ENCODE measurements at places on chromosomes 4 and X.

- no peak for DNase-seq
Measured at GRCh38 chrX:15566244-15566643, 34.5 kb downstream of the ACE2 start.

GRCh38 chr4:21327976-21328700 is 620.4 kb downstream of the KCNIP4 start:
- DNase-seq: no peak

DNA sequence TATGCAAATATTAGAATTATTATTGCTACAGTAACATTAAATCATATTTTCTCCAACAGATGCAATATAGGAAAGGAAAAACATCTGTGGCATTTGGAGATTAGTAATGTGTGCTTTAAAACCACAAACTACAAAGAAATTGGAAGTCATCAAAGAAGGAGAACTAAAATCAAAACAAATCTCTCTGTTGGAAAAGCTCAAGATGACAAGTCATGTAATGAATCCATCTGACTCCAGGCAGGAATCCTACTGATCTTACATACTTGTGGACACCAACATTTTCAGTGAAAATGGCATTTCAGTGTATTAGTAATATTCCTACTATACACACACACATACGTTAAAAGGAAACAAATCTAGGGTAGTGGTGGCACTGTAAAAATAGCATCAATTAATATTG is 98.2 kb downstream of the SLC39A8 start:
- DNase-seq: no peak

GRCh38 chrX:22078117-22078516 is 46.0 kb downstream of the PHEX start:
- no peak for DNase-seq

GRCh38 chr4:141132709-141133145 is 542 bp downstream of the RNF150 start:
- DNase-seq: no peak

- peak; percentile 52 for DNase-seq
Measured at GRCh38 chr4:159142241-159142640, 39.4 kb downstream of the RAPGEF2 start.

DNA sequence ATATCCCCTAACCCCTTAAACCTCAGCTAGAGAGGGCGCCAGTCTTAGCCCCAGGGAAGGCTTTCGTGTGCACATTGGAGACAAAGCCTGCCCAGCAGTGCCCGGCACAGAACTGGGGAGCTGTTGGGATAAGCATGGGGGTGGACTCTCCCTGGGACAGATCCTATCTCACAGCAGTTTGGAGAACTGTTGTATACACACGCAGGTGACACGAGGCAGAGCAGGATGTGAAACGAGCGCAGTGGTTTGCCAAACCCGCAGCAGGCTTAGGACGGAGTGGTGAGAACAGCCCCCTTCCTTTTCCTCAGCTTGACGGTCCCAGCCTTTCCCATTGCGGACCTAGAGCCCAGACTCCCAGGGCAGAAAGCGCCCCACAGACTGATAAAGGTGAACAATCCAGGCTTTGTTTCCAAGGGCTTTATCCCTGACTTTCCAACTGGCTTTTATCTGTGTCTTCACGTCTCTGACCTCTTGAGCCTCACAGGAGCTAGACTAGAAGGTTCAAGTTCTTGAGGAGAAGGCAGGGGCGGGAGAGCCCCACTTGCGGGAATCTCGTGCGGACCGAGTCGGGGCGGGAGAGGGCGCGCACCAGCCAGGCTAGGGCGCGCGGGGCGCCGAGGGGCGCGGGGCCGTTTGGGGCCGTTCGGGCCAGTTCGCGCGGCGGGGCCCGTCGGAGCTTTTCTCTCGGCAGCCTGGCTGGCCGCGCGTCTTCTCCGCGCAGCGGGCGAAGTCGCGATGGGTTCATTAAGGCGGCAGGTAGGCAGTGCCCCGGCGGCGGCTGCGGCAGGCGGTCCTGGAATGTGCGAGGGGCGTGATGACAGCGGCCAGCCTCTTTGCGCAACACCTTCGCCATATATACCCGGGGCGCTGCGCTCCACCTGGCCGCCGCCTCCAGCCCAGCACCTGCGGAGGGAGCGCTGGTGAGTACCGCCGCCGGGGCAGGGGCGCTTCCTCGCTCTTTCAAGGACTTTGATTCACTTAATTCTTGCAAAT is at the start of gene SLC34A2:
TSS of gene SLC34A2 (plus strand) at position 881 of the 993 bp plus-strand sequence. CDS start 6,650 bp downstream, outside the sequence.
- peak; percentile 39 for DNase-seq

- DNase-seq: no peak
Measured at GRCh38 chr4:126697748-126698147, 935.0 kb upstream of the INTU start.

DNA sequence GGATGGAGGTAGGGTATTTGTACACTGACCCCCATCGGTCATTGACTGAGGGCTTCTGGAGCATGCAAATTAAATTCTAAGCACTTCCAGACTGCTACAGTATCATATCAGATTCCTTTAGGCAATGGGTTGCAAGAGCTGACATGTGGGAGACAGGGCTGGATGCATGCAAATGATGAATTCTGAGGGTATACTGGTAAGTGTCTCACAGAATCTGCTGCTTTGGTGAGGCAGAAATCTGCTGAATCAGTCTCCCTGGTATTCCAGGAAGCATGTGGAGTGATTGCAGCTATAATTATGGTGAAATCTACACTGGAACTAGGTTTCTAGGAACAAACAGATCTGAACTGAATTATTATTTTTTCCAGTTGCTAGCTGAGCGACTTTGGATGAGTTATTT is 684.9 kb upstream of the MAGEB2 start:
- DNase-seq: no peak

DNA sequence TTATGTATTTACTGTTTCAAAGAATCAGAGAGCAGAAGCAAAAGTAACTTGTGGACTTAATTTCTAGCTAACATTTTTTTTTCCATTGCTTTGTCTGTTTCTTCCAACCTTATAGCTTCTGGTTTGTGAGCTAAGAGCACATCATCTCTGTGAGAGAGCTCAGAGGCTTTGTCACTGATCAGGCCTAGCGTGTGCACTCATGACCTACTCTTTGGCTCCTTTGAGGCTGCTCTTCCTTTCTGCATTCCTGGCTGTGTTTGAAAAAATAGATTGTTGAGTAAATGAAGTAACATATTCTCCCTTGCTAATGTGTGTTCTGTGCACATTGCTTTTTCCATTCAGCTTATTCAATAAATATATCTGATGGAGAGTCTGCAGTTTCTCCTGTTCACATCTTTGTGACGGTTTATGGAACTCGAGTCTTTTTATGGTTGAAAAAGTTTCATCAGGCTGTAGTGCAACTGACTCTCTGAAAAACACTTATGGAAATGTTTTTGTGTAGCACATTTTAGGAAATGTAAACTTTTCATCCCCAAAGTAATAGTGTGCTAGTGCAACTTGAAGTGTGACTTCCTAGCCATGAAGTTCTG is 133.0 kb downstream of the RAPGEF2 start:
- DNase-seq: no peak

DNA sequence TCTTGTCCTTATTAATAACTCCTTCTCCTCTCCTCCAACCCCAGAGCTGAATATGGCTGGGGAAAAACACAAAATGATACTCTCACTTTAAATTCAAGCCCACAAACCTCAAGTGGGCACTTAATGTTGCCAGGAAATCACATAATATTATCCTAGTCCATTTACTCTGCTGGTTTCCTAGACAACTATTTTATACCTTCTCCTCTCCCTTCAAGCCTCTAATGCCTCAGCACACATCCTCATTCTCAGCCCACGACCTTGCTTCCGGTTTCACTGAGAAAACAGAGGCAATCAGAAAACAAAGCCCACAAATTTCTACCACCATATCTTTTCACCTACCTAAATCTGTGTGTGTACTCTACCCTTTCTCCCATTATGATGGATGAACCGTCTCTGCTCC is 12.1 kb upstream of the CLCN5 start:
- no peak for DNase-seq

DNA sequence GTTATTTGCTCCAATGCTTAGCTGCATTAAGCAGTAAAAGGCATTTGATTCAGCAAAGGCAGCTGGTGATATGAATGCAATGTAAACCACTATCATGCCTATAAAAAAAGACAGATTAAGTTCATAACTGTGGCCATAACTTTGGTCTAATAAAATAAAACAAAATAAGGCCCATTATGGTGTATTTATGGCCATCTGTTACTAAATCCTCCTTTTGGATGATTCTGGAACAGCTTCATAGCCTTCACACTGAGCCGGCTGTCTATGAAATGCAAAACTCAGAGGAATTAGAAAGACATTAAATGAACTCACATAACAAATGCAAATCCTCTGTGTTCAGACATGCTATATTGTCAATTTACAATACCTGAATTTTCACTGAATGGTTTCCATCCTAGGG is 223.7 kb upstream of the FAT4 start:
- peak; percentile 58 for DNase-seq

DNA sequence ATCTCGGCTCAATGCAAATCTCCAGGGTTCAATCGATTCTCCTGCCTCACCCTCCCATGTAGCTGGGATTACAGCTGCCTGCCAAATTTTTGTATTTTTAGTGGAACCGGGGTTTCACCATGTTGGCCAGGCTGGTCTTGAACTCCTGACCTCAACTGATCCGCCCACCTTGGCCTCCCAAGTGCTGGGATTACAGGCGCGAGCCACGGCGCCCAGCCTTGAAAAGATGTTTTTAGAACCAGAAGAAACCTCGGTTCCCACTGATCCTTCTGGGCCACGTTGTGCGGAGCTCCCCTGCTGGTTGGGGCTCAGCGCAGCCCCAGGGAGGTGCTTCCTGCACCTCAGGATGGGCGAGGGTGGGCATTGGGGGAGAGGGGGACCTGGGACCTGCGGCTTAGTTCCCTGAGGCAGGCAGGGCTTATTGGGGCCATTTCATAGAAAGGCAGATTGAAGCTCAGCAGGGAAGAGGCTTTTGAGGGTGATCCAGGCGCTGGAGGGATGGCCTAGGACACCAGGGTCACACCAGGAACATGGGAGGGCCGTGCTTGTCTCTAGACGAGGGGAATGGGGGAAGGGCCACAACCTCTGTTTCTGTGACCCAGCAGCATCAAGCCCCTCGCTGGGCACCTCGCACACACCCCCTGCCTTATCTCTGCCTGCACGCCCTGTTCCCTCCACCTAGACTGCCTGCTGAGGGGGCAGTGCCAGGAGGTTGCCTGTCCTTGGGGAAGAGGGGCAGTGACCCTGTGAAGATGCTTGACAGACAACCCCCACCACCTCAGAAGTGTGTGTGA is 6.3 kb upstream of the ADD1 start:
- DNase-seq: no peak

GRCh38 chr4:42656679-42656943 is 294 bp downstream of the ATP8A1 start:
- no peak for DNase-seq

DNA sequence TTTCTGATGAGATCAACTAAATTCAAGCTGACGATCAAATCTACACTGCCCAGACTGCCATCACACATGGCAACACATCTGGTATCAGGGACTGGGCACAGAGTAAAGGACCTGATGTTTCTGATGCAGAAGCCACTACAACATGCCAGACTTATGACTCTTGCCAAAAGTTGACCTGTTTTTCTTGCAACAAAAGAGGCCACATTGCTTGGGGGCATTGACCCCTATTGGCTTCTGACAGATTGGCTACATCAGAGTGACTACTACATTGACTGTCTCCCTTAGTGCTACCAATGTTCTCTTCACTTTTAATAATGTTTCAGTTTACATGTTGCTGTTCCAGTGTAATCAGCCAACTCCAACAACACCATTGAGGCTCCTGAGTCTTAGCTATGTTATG is 15.3 kb upstream of the SMIM10 start:
- no peak for DNase-seq
